Activated CD4-positive, alpha-beta T cell treated with anti-CD3 and anti-CD28 coated beads for 1 hour (primary cell): ENCODE measurements at places on chromosomes 5 and 9.
A peak's percentile ranks its signal among the peaks of the same experiment; 100 is the strongest.

GRCh38 chr5:140007311-140007710, 35.8 kb downstream of the NRG2 start:
- DNase-seq, result no peak

- DNase-seq, result no peak
Measured at GRCh38 chr9:125650271-125650737, 56.7 kb downstream of the MAPKAP1 start.

DNA sequence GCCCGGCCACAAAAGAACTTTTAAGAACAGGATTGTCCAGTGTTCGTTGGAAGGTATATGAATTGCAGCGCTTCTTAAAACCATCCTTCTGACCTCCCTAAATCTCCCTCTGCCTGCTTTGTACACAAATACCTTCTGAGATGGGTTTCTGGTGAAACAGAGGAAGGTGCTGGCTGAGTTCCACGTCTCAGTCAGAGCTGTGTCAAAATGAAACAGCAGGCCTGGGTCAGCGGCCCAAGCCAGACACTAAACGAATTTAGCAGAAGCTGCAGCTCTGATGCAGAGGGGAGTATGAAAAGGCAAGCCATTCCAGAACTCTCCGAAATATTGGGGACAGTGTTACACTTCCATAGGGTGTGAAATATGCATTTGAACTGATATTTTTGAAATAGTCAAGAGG, 37.8 kb upstream of the CRB2 start:
- DNase-seq, result no peak

- no peak for DNase-seq
Measured at GRCh38 chr5:89270901-89271300, 387.9 kb upstream of the MEF2C start.

GRCh38 chr5:68379275-68380036, 163.9 kb downstream of the PIK3R1 start:
- no peak for DNase-seq

GRCh38 chr9:14935106-14935751, 25.0 kb upstream of the FREM1 start:
- DNase-seq, result no peak

- DNase-seq, result no peak
Measured at GRCh38 chr9:68731857-68732256, 26.8 kb downstream of the PIP5K1B start.

DNA sequence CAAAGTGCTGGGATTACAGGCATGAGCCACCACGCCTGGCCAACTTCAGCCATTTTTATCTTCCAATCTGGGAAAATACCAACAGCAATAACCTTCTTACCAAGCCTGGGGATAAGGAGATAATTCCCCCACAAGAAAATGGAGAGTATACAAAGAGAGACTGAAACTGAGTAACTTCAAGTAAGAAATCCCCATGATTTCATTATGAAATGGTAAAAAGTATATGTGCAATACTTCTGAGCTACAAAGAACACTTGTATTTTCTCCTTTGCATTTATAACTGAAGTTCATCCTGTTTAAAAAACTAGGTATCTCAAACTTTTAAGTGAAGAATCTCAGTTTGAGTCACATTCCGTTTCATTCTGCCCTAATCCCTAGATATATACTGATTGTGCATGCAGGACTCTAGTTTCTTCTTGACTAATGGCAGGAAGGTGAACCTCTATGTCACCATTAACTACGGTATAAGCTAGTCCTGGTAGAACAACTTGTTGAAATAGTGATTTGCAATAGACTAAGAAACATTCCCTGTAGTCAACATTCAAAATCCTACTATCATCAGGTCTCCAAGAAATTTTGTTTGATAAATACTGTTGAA, 2071.4 kb downstream of the MAT2B start:
- no peak for DNase-seq

DNA sequence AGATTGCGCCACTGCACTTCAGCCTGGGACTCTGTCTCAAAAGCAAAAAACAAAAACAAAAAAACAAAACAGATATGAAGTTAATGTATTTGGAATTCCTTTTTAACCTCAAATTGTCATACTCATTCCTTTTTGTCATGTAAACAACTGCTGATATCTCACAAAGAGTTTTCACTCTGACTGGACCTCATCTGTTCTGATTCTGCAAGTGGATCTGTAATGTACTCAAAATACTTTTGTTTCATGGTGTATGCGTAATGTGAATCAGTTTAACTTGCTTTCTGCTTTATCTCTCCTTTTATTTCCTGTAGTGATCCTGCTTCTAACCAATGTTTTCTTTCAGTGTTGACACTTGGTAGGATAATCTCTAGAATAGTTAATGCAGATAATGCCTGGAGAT, 106.7 kb downstream of the FOCAD start:
- DNase-seq, result no peak

DNA sequence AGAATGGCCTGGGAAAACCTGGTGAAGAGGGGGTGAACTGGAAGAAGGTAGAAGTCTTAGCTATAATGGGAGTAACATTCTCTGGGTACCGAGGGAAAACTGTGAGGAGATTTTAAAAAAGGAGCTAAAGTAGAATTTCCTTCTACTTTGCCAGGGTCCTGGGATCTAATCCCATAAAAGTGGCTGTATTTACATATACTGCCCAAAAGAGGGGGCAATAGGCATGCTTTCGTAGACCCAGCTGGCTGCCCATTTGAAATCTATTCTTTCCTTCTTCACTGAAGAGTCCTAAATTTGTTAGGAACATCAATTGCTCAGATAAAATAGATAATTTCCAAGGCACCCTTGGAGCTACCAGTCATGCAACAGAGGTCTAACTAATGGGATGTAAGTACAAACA, 159.2 kb downstream of the CDC42SE2 start:
- DNase-seq, result no peak

GRCh38 chr5:174532455-174533453, 191.6 kb upstream of the MSX2 start:
- no peak for DNase-seq

- DNase-seq, result no peak
Measured at GRCh38 chr5:79699763-79700400, 10.2 kb downstream of the CMYA5 start.

DNA sequence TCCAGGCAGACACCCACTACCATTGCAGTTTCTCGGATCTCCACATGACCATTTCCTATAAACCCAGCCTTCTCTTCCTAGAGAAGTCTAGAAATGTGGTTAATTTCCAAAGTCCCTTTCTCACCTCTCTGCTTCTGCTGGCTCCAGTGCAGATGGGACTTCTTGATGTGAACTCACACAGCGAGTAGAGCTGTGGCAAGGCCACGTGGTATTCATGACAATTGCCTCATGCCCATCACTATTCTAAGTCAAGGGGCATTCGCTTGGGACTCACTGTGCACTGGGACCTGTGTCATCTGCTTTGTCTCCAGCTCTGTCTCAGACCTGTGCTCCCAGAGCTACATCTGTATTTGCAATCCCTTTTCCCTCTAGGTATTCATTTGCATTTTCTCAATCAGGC, 6.2 kb downstream of the CD180 start:
- no peak for DNase-seq

GRCh38 chr9:115057559-115057958, 60.4 kb downstream of the TNC start:
- DNase-seq, result no peak

DNA sequence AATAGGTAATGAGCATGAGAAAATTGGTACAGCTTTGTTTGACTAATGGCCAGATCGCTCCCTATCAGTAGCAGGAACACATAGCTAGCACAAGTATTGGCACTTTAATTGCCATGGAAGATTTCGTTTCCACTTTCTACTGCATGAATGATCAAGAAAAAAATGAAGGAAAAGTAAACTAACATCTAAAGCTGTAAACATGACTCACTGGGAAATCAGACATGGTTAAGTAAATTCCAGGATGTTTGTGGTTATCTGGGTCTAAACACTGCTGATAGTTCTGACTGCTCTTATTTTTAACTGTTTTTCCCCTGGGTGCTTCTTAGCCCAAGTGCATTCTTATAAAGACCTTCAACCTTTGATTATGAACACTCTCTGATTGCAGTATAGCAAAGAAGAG, 388.9 kb downstream of the NR2F1-AS1 start:
- no peak for DNase-seq

GRCh38 chr9:36866840-36867239, 167.2 kb downstream of the PAX5 start:
- no peak for DNase-seq

DNA sequence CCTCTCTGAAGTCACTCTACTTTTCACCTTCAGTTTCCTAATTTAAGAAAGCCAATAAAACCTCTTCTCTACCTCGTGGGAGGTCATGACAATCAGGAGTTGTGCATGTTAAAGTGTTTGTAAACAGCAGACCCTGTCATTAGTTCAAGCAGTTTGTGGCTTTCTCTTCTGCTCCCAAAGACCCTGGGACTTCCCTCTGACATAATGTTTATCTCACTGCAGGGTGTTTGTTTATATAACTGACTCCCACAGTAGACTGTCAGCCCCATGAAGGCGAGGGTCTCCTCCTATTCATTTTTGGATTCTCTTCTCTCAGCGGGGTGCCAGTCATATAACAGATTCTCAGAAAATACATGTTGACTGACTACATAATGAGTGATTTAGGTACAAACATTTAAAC, 360.0 kb upstream of the ZNF462 start:
- no peak for DNase-seq

DNA sequence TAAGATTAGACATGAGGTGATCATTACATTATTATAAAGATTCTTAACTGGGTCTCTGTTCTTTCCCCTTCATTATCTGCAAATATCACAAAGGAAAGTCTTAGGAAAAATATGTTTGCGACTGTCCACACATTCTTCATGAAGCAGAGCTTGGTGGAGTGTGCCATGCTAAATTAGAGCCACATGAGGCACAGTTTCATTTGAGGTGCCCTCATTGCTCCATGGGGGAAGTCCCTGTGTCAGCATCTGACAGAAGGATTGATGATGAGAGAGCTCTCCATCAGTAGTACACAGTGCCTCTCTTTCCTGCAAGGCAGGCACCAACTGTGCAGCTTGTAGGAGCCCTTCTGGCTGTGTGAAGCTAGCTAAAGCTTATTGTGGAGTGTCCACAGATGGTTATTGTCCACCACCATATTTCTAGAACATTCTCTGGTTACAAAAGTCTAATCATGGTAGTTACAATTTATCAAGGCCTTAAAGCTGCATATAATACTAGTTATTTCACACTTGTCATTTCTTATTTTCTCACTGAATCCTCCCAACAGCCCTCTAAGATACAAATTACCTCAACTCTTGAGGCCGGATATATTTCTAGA, 63.9 kb downstream of the C9orf152 start:
- DNase-seq, result no peak

- no peak for DNase-seq
Measured at GRCh38 chr9:26802921-26803320, 89.7 kb downstream of the CAAP1 start.

- no peak for DNase-seq
Measured at GRCh38 chr9:2424619-2425033, 197.0 kb upstream of the VLDLR start.

GRCh38 chr5:131720714-131721113, 76.1 kb downstream of the FNIP1 start:
- no peak for DNase-seq

DNA sequence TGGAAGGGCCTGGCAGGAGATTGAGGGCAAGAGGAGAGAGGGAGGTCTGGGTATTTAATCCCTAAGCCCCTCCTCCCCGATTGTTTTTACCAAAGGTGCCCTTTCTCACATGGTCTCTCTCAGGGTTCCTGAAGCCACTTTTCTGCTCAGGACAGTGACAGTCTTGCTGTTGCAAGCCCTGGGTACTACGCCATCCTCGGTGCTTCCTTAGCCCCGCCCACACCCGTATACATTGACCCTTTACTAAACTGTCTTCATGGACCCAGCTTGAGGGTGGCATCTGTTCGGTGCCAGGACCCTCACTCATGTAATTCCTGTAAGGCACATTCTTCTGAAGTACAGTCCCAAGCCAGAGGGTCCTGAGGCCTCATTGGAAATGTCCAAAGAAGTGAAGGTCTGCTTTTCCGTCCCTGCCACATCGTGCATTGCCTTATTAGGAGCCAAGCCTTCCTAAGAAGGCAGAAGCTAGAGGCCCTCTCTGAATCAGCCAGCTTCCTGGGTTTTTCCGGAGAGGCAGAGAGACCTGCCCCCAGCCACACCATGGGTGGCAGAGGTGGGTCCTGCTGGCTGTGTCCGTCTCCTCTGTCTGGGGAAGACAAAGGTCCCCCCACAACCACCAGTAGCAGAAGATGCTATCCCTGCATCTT, 1.9 kb upstream of the SH3PXD2B start:
- DNase-seq, result no peak

DNA sequence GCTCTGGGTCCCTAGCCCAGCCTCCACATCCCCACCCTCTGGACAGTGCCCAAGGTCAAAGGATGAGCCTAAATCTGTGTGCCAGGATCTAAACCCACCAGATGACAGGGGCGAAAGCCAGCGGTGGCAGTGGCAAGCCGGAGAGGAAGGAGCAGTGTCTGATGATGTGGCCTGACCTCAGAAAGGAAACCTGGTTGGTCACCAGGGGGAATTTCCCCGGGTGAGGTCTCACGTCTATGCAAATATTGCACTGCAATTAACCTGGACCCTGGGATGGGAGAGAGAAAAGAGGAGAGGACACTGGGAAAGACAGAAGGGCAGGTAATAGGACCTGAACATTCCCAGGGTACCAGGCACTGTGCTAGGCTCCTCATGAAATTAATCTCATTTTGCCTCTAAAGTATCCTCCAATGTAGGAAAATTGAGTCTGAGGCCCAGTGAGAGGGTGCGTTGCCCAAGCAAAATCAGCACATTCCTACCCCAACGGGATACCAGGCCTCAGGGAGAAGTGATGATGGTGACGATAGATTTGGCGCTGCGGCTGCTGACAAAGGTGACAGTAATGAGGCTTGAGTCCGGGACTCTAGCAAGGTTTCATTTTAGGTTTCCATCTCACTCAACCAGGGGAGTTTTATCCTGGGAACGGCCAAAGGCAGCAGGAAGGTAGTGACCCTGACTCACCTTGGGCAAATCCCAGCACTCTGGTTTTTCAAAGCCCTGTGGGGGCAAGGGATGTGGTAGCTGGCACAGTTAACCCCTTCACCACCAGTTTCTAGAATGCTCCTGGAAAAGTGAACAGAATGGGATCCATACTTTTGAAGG, 13.4 kb upstream of the TNIP1 start:
- no peak for DNase-seq

GRCh38 chr9:75990576-75991304, 100.3 kb downstream of the PCSK5 start:
- DNase-seq, result no peak

DNA sequence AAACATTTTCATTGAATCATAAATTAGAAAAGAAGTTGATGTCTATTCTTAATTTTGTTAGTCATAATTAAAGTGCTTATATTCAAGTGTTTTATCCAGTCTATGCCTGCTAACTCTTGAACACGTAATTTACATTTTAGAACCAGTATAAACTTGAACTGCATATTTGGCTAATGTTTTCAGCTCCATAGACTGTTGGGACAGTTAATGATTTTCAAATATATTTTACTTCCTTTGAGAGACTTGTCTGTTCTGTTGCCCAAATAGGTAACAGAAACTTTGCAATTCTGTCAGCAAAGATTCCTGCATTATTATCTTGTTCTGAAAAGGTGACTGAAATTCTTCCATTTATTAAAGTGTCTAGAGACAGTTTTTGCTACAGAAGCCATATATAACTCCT, 7.8 kb downstream of the ITGA2 start:
- no peak for DNase-seq

GRCh38 chr9:93900436-93900819, 54.7 kb downstream of the BARX1 start:
- no peak for DNase-seq

- DNase-seq, result peak; percentile 32
Measured at GRCh38 chr5:172833686-172834414, at the start of gene ERGIC1. TSS of gene ERGIC1 (plus strand) at chr5:172834251. CDS start at chr5:172834414, 163 bp downstream.

GRCh38 chr9:127139775-127140174, 17.3 kb upstream of the ANGPTL2 start:
- DNase-seq, result no peak

GRCh38 chr5:68214482-68215207, 911 bp upstream of the PIK3R1 start:
- DNase-seq, result no peak
